ENCODE measurements at places on chromosomes 16 and 17. TPM values are rescaled to one million over a fixed set of nuclear protein-coding genes. Genes with fewer than 3 reads are reported as not detected.

The CDC42EP4 gene
- total RNA-seq, result 56.0 TPM

The RGS11 gene
- total RNA-seq, result 8.3 TPM

The PTGES3L gene
- 29.6 TPM for total RNA-seq

DNA sequence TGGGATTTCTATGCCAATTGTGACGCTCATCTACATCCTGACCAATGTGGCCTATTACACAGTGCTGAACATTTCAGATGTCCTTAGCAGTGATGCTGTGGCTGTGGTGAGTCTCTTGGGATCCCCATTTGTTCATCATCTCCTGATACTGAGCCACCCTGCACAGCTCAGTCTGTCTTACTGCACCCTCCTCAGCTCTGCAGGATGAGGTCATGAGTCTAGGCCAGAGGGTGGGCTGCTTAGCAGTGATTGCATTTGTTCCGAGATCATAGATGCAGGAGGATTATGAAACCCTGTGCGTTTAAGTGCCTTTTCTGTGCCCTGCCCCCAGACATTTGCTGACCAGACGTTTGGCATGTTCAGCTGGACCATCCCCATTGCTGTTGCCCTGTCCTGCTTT, 19.5 kb downstream of the SLC7A6OS start:
- no peak for DNase-seq

- no peak for DNase-seq
Measured at GRCh38 chr16:997440-998051, 16.0 kb downstream of the SOX8 start.

- no peak for DNase-seq
Measured at GRCh38 chr16:2992383-2993081, 12.3 kb upstream of the PKMYT1 start.

GRCh38 chr16:29743475-29743826, 2.3 kb downstream of the C16orf54 start:
- DNase-seq, result no peak

DNA sequence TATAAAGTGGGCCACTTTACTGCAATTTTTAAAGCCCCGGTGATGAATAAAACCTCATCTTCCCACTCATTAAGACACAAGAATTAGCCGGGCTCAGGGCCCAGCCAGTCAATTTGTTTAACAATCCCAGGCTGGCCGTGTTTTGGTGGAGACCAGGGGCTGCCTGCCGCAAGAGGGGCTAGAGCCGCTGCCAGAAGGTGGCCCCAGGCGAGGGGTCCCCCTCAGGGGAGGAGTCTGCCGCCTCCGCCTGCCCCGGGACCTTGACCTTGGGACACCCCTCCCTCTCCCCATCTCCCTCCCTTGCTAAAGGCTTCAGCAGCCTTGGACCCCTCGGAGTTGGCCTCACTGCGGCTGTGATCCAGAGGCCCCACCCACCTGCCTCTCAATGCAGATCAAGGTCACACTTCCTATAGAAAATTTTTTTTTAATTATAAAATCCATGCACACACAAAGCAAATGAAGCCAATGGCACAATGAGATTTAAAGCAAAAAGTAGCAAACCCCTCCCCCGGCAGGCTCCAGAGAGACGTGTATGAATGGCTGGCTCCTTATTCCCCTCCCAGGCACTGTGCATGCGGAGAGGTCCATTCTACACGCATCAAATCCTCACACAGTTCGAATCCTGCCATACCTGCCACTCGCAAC, 23.0 kb upstream of the SLC38A10 start:
- DNase-seq, result no peak
